ENCODE measurements at places on chromosomes 3 and 15.

DNA sequence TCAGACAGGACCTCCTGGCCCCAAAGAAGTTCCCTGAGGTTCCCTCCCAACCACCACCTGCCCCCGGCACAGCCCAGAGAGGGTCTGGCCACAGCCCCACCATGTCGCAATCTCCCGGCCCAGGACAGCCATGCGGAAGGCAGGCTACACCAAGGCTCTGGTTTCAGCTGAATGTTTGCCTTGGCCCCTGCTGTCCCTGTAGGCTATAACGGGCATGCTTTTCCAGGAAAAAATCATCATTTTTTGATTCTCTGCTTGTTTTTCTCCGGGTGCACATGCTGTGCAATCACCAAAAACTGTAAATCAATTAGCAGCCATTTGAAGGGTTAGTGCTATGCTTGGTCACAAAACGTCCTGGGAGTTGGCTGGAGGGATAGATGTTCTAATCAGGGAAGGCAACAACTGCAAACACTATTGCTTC lies 142.7 kb upstream of the IGF1R start:
- no peak for DNase-seq

DNA sequence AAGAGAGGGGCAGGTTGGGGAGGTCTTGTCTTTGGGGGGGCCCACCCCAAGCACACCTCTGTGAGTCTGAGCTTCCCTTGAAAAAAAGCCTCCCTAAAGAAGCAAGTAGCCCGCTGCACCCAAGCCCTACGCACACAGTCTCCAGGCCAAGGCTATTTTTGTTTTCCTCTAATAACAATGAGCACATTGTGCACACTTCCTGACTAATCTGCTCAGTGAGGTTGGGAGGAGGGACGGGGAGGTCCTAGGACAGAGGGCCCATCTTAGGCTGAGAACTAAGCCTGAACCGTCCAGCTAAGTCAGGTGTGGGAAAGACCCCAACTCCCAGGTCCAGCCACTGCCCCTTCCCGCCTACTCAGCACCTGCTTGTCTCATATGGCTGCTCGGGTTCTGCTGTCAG lies 87.2 kb downstream of the HMG20A start:
- DNase-seq, result peak; percentile 64

DNA sequence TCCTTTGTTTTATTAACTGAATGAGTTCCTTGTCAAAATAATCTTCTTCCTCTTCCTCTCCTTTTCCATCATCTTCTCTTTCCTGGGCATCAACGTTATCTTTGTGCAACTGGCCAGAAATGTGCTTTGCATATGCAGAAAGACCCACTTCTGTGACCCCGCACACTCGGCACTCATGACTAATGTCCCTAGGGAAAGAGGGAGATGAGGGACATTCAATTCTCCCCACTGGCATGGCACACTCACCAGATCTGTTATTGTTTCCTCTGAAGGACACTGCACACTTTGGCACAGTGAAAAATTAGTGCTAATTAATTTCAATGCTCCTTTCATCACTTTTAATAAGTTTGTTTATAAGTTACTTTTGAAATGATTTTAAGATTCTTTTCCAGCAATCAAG lies 34.0 kb downstream of the ZNF106 start:
- DNase-seq, result no peak

GRCh38 chr15:73540161-73540560 lies 93.0 kb downstream of the NPTN start:
- DNase-seq, result no peak

- no peak for DNase-seq
Measured at GRCh38 chr3:131713416-131714123, 210.8 kb upstream of the MRPL3 start.

DNA sequence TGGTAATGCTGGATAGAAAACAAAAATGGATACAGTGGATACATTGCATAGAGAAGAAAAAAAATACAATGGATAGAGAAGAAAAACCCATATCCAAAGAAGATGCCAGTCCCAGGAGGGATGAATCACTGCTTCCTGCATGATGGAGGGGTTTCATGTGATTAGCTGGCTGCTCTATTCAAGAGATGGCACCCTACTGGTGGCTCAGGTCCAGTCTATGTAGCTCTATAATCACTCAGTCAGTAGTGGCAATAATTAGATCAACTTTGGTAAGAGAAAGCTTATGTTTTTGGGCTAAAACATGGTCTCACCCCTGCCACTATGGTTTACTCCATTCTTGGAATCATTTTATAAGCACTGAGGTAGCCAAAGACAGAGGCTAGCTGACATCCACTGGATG lies 33.7 kb upstream of the NOX5 start:
- DNase-seq, result peak; percentile 6

- DNase-seq, result no peak
Measured at GRCh38 chr3:68706096-68706495, 226.3 kb downstream of the TAFA4 start.

GRCh38 chr3:183443395-183444385 lies 15.3 kb upstream of the MCF2L2 start:
- no peak for DNase-seq

GRCh38 chr3:188229177-188229576 lies 75.2 kb downstream of the LPP start:
- peak; percentile 61 for DNase-seq

DNA sequence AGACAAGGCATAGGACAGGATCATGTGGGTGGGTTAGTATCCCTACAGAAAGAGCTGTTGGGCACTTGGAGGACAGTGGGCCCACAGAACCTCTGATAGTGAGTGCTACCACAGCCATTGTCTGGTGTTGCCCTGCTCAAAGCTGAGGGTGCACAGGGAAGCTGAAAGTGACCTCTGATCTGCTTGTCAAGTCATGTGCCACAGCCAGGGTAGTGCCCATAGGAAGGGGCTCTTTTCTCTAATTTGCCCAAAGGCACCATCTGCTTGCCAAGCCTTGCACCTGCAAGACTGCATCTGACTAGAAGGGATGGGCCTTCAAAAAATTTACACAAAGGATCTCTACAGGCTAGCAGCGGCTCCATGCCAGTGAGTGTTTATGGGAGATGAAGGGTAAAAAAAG lies 87.4 kb upstream of the GSK3B start:
- DNase-seq, result no peak

DNA sequence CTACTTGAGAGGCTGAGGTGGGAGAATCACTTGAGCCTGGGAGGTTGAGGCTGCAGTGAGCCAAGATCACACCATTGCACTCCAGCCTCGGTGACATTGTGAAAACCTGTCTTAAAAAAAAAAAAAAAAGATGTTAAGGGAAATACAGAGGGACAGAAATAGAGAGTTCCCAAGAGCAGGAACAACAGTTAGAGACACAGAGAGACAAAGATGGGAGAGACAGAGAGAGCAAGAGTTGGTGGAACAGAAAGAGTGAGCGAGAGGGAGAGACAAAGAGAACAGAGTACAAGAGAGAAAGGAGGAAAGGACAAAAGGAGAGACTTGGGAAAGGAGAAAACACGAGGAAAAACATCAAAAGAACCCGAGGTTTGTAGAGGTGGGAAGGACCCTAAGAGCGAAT lies 35.8 kb downstream of the BHLHE40 start:
- DNase-seq, result no peak

DNA sequence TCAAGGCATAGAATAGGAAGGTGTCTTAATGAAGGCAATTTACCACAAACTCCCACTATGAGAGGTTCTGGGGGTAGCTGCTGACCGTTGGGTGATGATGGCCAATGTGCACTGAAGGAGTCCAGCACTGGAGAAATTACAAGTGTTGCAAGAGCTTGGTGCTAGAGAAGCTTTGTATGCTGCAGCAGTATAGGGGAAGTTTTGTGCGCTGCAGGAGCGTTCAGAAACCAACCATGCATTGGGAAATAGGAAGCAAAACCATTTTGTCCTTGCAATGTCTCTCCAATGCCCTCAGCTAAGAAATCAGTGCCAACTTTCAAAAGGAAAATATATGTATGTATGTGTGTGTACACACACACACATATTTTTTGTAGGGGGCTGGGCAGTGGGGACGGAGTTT lies 441.6 kb upstream of the NAALADL2 start:
- no peak for DNase-seq

GRCh38 chr15:72472992-72473610 lies 1.0 kb upstream of the ARIH1 start:
- peak; percentile 20 for DNase-seq

DNA sequence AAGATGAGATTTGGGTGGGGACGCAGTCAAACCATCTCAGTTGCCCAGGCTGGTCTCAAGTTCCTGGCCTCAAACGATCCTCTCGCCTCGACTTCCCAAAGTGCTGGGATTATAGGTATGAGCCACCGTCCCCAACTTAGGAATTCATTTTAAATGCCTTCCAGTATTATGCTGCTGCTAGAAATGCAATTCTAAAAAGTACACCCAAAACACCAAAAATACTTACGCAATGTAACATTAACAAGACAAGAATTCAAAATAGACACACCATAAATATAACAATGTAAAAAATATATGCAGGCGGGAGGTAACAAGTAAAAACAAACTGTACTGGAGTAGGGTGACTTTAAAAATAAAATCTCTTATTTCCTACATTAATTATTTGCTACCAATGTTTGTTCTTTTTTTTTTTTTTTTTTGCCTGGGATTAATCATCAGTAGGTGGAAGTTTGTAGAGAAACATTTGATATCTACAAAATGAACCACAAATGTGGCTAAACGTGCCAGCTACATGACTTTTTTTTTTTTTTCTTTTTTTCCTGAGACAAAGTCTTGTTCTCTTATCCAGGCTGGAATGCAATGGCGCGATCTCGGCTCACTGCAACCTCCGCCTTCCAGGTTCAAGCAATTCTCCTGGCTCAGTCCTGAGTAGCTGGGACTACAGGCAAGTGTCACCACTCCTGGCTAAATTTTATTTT lies 56.8 kb downstream of the SETMAR start:
- no peak for DNase-seq

DNA sequence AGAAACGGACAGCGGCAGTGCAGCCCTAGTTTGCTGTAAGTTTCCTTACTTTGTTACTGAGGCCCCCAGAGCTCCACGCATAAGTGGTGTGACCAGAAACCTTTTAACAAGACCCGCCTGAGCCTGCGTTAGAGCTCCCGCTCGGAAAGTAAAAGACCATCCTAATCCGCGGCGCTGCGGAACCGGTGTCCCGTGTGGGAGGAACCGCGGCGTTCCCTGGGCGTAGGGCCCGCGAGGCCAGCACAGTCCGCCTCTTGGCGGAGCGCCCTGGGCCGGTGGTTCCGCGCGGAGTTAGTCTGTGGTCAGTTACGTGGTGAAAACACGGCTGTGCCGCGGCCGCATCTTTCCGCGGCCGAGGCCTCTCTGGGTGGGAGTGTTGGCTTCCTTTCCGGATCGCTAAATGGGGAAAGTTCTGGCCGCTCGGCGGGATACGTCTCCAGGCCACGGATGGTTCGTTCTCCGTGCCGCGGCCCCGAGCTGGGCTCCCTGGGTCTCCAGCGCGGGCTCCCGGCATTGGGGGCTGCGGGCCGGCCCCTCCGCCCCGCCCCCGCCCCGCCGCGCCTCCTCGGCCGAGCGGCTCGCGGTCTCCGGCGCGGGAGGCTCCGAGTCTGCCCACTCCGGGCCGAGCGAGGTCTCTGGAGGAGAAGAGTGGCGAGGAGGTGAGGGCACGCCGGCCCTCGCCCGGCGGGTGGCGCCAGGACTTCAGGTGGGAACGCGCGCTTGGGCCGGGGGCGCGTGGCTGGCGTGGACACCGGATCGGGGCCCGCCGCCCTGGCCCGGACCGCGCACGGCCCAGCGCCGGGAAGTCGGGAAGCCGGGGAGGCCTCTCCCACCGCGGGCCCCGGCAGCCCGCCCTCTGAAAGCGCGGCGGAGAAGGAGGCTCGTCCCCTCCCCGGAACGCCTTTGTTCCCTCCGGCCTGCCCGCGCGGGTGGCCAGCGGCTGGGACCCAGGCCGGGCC lies 754 bp downstream of the B3GNT5 start:
- peak; percentile 56 for DNase-seq

DNA sequence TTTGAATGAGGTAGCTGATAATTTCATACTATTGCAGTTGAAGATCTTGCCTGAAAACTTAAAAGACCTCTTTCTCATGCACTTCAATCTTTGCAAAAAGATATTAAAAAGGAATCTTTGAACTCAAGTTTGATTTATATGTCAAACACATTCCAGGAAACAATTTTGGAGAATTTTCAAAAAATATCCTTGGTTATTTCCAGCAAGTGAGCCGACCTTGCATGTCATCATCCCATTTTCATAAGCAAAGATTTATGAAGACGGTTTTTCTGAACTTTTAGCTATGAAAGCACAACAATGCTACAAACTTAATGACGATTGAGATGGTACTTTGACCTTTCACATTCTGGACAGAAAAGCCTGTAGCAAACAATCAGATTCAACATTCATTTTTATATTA lies 95.6 kb downstream of the RFX7 start:
- DNase-seq, result no peak

DNA sequence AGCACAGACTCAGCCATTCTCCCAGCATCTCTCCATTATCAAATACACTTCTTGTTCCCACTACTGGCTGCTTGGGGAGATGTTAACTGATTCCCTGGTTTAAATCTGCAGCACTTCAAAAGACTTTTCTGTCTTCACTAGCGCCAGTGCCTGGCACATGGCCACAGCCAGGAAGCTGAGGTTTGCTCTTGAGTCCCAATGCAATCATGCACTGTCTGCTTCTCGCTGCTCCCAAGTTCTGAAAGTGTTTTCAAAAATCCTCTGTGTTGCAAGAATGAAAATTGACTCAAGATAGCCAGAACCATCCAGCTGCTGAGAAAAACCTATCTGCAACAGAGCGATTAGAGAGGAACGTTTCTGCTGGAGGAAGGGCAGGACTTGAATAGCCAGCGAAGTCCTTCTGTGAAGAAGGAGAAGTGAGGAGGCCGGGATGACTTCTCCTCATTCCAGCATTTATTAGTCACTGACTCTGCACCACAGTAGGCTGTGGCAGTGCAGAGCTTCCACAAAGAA lies 358.4 kb upstream of the NR2F2 start:
- no peak for DNase-seq

- no peak for DNase-seq
Measured at GRCh38 chr3:31815631-31816440, 165.2 kb downstream of the OSBPL10 start.

DNA sequence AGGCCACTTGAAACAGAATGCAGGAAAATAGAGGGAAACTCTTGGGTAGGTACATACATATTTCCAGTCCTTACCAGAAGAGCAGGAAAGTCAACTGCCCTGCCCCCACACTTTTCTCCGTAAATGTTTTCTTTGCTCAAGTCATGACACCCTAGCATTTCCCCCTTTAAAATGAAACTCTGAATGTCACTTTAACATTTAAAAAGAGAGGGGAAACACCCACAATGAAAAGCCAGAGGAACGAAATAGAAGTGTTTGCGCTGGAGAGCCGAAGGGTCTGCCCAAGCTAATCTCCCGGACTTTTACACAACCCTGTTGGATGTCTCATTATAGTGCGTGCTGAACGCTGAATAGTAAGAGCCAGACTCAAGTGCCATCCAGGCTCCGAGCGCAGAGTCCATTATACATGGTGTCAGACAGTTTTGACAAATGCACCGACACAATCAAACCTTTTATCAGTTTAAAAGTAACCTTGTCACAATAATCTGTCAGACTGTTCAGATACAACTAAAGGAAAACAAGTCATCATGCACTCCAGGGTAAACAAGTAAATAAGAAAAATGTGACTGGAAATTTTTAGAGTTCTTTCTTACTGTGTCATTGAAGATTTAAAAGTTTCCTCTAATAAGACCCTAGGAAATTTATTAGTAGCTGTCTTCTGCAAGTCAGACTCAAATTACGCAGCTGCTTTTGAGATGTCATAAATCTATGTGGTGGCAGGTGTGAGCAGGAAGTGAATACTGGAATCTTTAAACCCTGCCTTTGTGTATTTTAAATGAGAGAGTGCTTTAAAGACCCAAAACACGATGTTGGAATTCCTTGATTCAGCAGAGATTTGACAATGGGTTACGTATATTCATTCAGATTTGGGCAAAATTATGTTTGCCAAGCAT lies 159.8 kb downstream of the RBMS3 start:
- peak; percentile 32 for DNase-seq

GRCh38 chr3:68787106-68787626 lies 145.2 kb downstream of the TAFA4 start:
- no peak for DNase-seq

Measured in kidney tubule cell (primary cell).